ENCODE measurements at places on chromosomes 2 and 18. TPM values are rescaled to one million over a fixed set of nuclear protein-coding genes. Genes with fewer than 3 reads are reported as not detected.

GRCh38 chr18:10131460-10132395 lies 217.9 kb downstream of the VAPA start:
- H3K27ac ChIP-seq = peak overlapping the region; percentile 45
- DNase-seq = peak; percentile 37
- H3K4me1 ChIP-seq = no peaks in the 10 kb centered on the region
- no peaks in the 10 kb centered on the region for H3K27me3 ChIP-seq

LAMA3 gene
- 3.2 TPM for total RNA-seq

GRCh38 chr18:58400331-58400870 lies 228.5 kb downstream of the ALPK2 start:
- no peaks in the 10 kb centered on the region for H3K4me1 ChIP-seq
- no peaks in the 10 kb centered on the region for H3K27me3 ChIP-seq
- no peak overlapping the region for H3K27ac ChIP-seq
- no peak overlapping the region for H3K4me3 ChIP-seq
- peaks cover 13% of the 10 kb centered on the region for H3K36me3 ChIP-seq

PDIA6 gene
- 110 TPM for total RNA-seq

SERPINB3 gene
- total RNA-seq = not detected

DNA sequence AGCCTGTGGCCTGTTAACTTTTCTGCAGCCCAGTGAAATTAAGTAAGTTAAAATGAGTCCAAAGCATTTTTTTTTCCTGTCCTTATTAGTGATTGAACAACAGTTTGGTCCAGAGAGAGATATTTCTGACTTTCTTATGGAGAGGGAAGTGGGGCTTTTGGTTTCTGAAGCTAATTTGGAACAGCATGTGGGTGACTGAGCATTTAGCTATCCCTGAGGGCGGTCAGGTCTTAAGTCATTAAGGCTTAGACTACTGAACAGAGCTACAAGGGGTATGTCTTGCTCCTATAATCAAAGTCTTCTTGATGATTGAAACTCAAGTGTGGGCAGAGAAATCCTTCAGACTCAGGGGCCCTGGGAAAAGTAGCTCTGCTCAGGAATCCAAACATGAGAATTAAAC lies 14.0 kb downstream of the ARHGAP25 start:
- H3K4me3 ChIP-seq = no peak overlapping the region
- H3K36me3 ChIP-seq = no peaks in the 10 kb centered on the region
- no peaks in the 10 kb centered on the region for H3K4me1 ChIP-seq
- no peak overlapping the region for H3K27ac ChIP-seq

DNA sequence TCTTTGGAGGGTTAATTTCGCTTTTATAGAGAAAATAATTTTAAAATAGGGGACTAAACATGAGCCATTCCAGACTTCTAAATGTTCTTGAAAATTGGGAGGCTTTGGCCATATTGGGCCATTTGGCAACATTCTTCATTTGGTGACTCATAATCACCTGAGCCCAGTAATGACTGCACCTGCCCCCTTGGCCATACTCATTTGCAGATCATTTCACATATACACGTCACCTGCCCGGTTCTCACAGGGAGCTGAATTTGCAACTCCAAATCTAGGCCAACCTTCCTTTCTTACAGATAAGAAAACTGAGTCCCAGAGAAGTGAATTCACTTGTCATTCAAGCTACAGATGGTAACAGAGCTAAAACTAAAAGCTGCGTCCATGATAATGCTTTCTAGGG lies 289.7 kb downstream of the EPHA4 start:
- DNase-seq = no peak
- no peak overlapping the region for H3K4me3 ChIP-seq
- H3K27me3 ChIP-seq = no peaks in the 10 kb centered on the region
- no peaks in the 10 kb centered on the region for H3K36me3 ChIP-seq
- H3K27ac ChIP-seq = no peak overlapping the region
- no peaks in the 10 kb centered on the region for H3K4me1 ChIP-seq

- DNase-seq = no peak
- peaks cover 18% of the 10 kb centered on the region for H3K4me1 ChIP-seq
- no peak overlapping the region for H3K27ac ChIP-seq
- H3K36me3 ChIP-seq = no peaks in the 10 kb centered on the region
- no peaks in the 10 kb centered on the region for H3K27me3 ChIP-seq
These were observed 88.9 kb downstream of the SOWAHC start for GRCh38 chr2:109703077-109703476.

GRCh38 chr2:84380875-84381274 lies 78.2 kb downstream of the SUCLG1 start:
- no peaks in the 10 kb centered on the region for H3K4me1 ChIP-seq
- H3K27me3 ChIP-seq = no peaks in the 10 kb centered on the region
- no peak overlapping the region for H3K4me3 ChIP-seq
- H3K36me3 ChIP-seq = no peaks in the 10 kb centered on the region
- no peak for DNase-seq
- H3K27ac ChIP-seq = no peak overlapping the region

- no peak overlapping the region for H3K27ac ChIP-seq
- no peak for DNase-seq
- no peaks in the 10 kb centered on the region for H3K4me1 ChIP-seq
- no peak overlapping the region for H3K4me3 ChIP-seq
- H3K27me3 ChIP-seq = no peaks in the 10 kb centered on the region
These were observed 480.9 kb downstream of the TSN start for GRCh38 chr2:122236152-122236874.

DNA sequence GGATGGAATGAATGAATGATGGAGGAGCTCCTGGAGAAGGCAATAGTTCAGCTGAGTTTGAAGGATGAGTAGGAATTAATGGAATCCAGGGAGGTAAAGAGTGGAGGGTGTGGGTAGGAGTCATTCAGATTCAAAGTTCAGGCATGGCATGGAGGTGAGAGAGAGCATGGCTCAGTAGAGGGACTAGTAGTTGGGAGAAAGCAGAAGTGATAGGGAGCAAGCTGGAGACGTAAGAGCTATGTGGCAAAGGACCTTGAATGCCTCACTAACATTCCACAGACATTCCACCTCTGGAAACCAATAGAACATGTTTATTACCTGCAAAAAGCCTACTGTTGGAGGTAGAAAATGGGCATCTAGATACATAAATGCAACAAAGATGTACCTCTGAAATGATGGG lies 170.1 kb downstream of the HAUS1 start:
- H3K27ac ChIP-seq = no peak overlapping the region
- H3K27me3 ChIP-seq = no peaks in the 10 kb centered on the region
- DNase-seq = no peak
- H3K4me1 ChIP-seq = peaks cover 12% of the 10 kb centered on the region
- no peak overlapping the region for H3K4me3 ChIP-seq
- H3K36me3 ChIP-seq = no peaks in the 10 kb centered on the region

DNA sequence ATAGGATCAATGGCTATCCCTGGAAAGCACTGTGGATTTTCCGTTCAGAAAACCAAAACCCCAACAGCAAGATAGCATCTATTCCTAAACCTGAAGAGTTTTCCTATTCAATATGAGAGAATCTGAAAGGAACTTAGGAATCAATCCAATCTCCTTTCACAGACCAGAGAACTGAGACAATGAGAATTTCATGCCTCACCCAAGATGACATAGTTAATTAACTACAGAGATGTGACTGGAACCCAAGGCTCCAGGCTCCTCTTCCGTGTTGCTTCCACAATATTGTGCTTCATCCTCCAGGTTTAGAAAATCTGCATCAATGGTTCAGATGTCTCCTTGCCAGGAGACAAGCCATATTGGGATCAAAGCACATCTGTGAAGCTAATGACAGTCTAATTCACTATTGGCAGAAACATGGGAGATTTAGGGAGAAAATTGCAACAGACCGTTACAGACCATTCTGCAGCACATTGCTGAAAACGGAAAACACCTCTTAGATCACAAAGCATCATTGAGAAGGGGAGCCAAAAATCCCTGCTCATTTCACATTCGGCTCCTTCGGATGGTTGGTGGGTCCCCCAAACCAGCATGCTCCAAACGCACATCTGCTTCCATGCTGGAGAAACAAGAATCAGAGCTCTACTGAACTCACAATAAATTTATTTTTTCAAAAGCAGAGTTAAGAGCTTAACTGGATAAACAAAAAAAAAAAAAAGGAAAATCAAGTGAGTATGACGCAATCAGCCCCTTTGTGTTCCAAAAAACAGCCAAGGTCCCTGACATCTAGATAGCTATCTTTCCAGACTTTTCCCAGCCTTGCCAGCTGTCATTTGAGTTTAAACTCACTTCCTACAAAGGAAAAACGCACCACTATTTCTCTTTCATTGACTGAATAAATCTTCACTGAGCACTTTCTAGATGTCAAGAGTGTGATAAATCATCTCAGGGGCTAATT lies 290.3 kb downstream of the C1D start:
- H3K27me3 ChIP-seq = no peaks in the 10 kb centered on the region
- no peaks in the 10 kb centered on the region for H3K36me3 ChIP-seq
- no peaks in the 10 kb centered on the region for H3K4me1 ChIP-seq
- H3K27ac ChIP-seq = no peak overlapping the region
- no peak for DNase-seq

- H3K27ac ChIP-seq = no peak overlapping the region
- no peaks in the 10 kb centered on the region for H3K27me3 ChIP-seq
- no peaks in the 10 kb centered on the region for H3K4me1 ChIP-seq
- no peaks in the 10 kb centered on the region for H3K36me3 ChIP-seq
- DNase-seq = no peak
- no peak overlapping the region for H3K4me3 ChIP-seq
These were observed 290.4 kb downstream of the EN1 start for GRCh38 chr2:118557016-118557415.

DNA sequence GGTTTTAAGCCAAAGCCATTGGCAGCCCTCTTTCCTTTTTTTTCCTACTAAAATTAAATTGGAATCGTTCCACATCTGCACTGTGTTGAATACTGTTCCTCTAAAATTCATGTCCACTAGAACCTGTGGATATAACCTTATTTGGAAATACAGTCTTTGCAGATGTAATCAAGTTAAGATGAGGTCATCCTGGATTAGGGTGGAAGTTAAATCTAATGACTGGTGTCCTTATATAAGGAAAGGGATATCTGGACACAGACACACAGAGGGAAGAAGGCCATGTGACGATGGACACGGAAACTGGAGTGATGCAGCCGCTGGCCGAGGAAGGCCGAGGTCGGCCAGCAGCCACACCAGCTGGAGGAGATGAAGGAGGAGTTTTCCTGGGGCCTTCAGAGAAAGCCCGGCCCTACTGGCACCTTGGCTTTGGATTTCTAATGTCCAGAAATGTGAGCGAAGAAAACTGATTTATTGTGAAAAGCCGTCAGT lies 49.4 kb downstream of the LONRF2 start:
- peak overlapping the region; percentile 27 for H3K27ac ChIP-seq
- H3K27me3 ChIP-seq = no peaks in the 10 kb centered on the region
- DNase-seq = peak; percentile 53
- no peak overlapping the region for H3K4me3 ChIP-seq
- peaks cover 7% of the 10 kb centered on the region for H3K4me1 ChIP-seq

- DNase-seq = no peak
- H3K27me3 ChIP-seq = no peaks in the 10 kb centered on the region
- no peak overlapping the region for H3K27ac ChIP-seq
- H3K4me3 ChIP-seq = no peak overlapping the region
These were observed 236.9 kb downstream of the PTPRM start for GRCh38 chr18:7803956-7804469.

DNA sequence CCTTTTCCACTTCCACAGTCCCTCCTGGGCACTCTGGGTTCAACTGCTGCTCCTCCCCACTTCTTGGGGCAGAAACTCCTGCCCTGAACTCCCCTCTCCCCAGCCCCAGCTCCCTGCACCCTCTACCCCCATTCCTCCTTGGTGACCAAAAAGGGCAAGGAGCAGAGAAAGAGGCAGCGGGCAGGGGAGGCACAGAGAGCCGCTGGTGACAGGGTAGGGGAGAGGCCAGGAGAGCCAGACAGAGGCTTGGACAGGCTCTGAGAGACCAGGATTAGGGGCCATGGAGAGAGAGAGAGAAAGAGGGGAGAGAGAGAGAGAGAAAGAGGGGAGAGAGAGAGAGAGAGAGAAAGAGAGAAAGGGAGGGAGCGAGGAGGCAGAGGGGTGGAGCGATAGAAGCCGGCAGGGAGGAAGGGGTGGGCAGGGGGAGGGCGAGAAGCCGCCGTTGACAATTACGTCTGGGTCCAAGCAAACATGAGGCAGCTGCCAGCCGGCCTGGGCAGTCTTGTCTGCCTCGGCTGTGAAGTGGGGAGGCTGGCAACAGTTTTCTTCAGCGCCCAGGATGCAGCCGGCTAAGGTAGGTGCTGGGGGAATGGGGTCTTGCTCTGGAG lies at the start of gene KCNIP3:
Gene KCNIP3 (plus strand): TSS at position 468 of the 608 bp plus-strand sequence. CDS start 92 bp downstream, at position 560.
- H3K4me1 ChIP-seq = no peaks in the 10 kb centered on the region
- peaks cover 12% of the 10 kb centered on the region for H3K27me3 ChIP-seq
- no peak for DNase-seq
- H3K27ac ChIP-seq = no peak within 1 kb of the TSS

- H3K4me1 ChIP-seq = peaks cover 2% of the 10 kb centered on the region
- H3K27me3 ChIP-seq = no peaks in the 10 kb centered on the region
- no peak overlapping the region for H3K4me3 ChIP-seq
- DNase-seq = no peak
- H3K27ac ChIP-seq = no peak overlapping the region
These were observed 6.8 kb downstream of the COPS9 start for GRCh38 chr2:240129311-240129710.

- no peak for DNase-seq
- no peak overlapping the region for H3K4me3 ChIP-seq
- H3K4me1 ChIP-seq = no peaks in the 10 kb centered on the region
- H3K27ac ChIP-seq = no peak overlapping the region
These were observed 262.1 kb downstream of the PRKCE start for GRCh38 chr2:45913539-45913938.

ADNP2 gene
- 12.7 TPM for total RNA-seq

STON1 gene
- total RNA-seq = 8.0 TPM

STPG4 gene
- not detected for total RNA-seq

LOXHD1 gene
- total RNA-seq = 0.21 TPM

DNA sequence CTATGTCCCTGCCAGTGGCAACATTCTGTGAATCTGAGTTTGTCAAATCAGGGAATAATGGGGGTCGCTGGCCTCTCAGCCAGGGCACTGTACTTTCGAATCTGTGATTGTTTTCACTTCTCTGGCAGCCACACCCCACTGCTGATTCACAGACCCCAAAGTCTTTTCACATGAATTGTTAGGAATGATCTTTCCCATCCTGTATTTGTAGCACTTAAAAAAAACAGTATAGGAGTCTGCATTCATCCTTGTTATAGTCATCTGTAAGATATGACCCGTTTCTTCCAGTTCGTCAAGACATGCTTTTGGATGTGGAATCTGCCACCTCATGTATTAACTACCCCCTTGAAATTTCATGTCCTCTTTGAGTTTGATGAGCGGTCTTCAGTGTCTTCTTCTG lies 928 bp downstream of the NAGK start:
- DNase-seq = no peak
- peak overlapping the region; percentile 67 for H3K4me3 ChIP-seq
- H3K4me1 ChIP-seq = peaks cover 22% of the 10 kb centered on the region
- H3K27me3 ChIP-seq = no peaks in the 10 kb centered on the region
- H3K27ac ChIP-seq = no peak overlapping the region
- peaks cover 29% of the 10 kb centered on the region for H3K36me3 ChIP-seq

DNA sequence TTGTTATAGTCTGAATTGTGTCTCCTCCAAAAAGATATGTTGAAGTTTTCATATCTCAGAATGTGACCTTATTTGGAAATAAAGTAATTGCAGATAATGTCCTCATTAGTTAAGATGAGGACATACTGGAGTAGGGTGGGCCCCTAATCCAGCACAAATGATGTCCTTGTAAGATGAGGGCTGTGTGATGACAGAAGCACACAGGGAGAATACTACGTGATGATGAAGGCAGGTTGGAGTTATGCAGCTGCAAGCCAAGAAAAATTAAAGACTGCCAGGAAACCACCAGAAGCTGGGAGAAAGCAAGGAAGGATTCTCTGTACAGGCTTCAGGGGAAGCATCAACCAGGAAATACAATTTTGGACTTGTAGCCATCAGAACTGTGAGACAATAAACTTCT lies 58.3 kb upstream of the PNPT1 start:
- no peaks in the 10 kb centered on the region for H3K27me3 ChIP-seq
- DNase-seq = no peak
- H3K27ac ChIP-seq = no peak overlapping the region
- no peak overlapping the region for H3K4me3 ChIP-seq
- H3K36me3 ChIP-seq = no peaks in the 10 kb centered on the region
